Fibroblast of skin of left quadriceps (primary cell): ENCODE measurements at places on chromosomes 4 and X.

GRCh38 chr4:155085843-155086530 is 122.4 kb upstream of the NPY2R start:
- DNase-seq, result no peak

- DNase-seq, result no peak
Measured at GRCh38 chr4:54937501-54937900, 187.9 kb downstream of the KDR start.

GRCh38 chr4:159150396-159150795 is 47.5 kb downstream of the RAPGEF2 start:
- DNase-seq, result no peak

DNA sequence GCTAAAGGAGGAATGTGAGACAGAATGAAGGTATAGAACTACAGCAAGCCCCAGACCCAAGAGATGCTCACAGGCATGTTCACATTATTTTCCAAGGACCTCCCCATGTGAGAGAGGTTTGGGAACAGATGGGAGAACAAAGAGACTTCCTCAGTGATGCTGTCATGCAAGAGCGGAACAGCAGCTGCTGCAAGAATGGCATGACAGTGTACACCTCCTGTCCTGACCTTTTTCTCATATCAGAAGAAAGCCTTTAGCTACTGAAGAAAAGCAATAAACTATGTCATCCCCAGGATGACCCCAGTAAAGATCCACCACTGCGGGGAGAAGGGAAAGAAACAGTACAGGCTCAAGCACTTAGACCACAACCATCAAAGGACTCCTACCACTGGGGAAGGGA is 7.2 kb downstream of the PRDM5 start:
- no peak for DNase-seq

DNA sequence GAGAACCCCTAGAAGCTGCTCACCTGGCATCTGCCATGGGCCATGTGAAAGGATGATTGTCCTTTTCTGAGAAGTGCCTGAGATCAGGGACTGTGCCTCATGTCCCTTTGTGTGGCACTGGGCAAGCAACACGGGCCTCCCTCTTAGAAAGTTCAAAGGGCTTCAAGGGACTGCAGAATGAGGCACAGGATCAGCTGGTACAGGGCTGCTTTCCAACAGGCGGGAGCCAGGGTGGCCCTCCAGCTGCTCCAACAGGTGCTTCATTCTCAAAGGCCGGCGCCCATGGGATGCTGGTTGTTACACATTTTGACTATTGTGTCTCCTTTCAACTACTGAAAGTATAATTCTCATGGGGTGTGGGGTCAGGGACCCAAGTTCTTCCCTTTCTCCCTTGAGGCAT is 114.7 kb downstream of the ENPP6 start:
- DNase-seq, result no peak

DNA sequence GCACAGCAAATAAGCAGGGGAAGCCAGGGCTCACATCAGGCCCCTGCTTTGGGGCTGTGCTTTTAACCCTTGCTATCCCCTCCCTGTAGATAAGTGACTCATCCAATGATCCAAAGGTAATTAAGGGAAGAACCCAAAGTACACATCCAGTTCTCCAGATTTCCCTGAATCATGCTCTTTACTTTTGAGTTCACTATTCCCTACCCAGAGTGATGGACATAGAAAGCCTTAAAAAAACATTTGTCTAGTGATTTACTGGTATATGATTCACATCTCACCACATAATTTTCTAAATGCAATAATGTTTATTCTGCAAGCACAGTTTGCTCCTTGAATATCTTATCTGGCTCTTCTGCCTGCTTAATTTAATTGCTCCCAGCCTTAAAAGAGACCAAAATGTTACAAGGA is 136.2 kb downstream of the PPP3CA start:
- no peak for DNase-seq

GRCh38 chr4:153948041-153948440 is 159.2 kb upstream of the SFRP2 start:
- DNase-seq, result no peak

GRCh38 chr4:1938027-1938426 is 66.8 kb downstream of the NSD2 start:
- DNase-seq, result no peak

DNA sequence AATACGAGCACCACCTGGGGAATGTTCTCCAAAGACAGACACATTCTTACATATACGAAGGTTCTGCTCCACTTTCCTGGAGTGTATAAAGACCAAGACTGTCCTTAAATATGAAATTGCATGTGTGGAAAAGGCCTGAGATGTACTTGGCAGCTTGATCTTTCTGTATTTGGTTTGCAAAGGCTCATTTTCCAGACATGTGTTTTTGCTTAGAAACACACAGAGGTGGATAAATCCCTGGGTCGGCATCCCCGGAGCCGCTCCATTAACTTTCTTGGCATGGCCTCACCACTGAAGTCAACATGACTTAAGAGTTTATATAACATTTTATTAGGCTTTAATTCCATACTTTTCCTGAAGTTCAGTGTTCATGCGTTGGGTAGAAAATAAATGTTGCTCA is 239.4 kb downstream of the LDB2 start:
- peak; percentile 71 for DNase-seq

GRCh38 chr4:186307497-186307896 is 41.5 kb downstream of the F11 start:
- no peak for DNase-seq

GRCh38 chr4:186283311-186283710 is 17.3 kb downstream of the F11 start:
- no peak for DNase-seq

GRCh38 chr4:87179751-87180150 is 40.7 kb downstream of the KLHL8 start:
- no peak for DNase-seq

- no peak for DNase-seq
Measured at GRCh38 chr4:83569987-83570386, 34.1 kb downstream of the GPAT3 start.

DNA sequence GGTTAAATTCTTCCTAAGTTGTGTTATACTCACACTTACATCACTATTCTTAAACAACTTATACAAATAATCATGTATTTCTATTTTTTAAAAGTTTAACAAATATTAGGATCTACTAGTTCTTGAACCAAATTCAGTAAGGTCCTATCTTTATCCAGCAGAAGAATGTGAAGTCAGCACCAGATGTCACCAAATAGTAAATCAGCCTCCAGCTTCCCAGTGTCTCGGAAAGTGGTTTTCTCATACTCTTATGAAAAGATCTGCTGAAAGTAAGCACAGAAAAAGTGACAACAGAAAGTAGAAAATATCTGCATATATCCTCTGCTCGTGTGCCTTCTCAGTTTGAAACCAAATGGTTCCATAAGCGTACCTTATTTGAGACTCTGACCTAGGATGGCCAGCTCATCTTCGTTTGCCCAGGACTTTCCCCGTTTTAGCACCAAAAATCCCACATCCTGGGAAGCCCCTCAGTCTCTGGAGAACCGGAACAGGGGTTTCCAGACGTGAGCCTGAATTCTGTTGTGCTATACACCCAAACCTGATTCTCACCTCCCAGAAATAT is 98.0 kb upstream of the DCLK2 start:
- no peak for DNase-seq

- DNase-seq, result no peak
Measured at GRCh38 chrX:38175139-38175538, 45.5 kb downstream of the SRPX start.
